ENCODE measurements at places on chromosomes 7 and 10.

DNA sequence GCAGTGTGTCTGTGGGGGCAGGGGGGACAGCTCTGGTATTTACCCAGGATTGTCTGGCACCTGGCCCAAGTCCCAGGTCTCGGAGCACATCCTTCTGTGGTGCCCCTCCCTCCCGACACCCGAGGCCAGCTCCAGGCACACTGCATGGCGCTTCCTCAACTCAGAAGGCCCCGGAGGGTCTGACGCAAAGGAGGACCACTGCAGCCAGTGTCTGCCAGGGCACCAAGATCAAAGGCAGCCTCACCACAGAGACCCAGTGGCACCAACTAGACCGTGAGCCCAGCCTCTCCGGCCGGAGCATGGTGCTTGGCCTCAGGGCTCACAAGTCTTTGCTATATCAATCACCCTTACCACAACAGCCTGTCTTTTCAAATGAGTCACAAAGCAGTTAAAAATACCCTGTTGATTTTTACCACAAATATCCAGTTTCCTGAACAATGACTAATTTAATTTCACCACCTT is 99.3 kb upstream of the DDC start:
- DNase-seq: peak; percentile 100

DNA sequence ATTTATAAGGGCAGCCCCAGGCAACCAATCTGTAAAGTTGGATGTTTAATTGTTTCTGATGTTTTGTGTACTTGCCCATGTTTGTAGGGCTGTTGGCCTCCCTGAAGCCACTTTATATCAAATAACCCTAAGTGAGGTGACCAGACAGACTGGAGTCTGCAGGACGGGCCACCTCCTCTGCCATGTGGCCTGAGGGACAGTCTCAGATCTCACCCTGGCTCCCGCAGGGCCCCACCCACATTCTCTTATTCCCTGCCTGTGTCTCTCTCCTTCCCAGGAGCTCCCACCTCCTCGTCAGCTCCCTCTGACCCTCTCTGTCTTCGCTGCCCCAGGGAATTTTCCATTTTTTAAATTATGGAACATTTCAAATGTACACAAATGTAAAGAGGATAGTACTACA is 9.5 kb upstream of the C10orf71 start:
- no peak for DNase-seq

DNA sequence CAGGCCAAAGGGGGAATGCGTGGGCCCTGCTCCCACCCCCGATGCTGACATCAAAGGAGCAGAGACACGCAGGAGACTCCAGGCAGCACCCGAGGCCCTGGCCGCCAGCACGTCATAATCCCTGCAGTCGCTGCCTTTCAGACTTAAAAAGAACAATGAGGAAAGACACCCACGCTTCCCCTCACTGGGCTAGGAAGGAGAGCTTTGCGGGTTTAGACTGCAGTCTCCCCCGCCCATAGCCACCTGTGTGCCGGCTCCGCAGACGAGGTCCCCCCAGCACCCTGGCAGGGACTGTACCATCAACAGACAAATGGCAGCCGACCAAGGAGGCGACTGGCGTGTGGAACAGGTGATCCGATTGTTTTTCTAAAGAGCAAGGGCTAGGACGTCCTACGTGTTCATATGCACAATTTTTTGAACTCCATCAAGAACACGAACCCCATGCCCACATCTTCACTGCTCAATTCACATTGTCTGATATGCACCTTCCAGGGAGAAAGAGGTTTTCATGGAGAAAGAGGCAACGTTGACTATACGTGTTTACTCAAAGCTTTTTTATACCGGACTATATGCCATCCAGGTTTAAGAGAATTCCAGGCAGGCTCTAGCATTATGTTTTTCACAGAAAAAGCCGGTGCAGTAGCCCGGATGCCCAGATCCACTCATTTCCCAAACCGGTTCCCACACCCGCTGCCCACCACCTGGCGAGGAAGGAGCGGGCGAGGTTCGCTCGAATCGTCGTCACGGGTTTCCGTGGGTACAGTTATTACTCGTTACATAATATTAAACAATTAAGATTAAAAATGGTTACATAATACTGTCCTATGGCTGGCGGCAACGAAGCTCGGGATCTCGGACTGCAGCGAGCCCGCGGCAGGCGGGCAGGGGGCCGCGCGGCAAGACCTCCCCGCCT is 1.1 kb downstream of the GRB10 start:
- DNase-seq: no peak

- no peak for DNase-seq
Observed at GRCh38 chr10:78620985-78621799, 447.6 kb upstream of the ZMIZ1 start.

GRCh38 chr10:71216751-71217265 is 4.4 kb downstream of the UNC5B start:
- DNase-seq: peak; percentile 32

DNA sequence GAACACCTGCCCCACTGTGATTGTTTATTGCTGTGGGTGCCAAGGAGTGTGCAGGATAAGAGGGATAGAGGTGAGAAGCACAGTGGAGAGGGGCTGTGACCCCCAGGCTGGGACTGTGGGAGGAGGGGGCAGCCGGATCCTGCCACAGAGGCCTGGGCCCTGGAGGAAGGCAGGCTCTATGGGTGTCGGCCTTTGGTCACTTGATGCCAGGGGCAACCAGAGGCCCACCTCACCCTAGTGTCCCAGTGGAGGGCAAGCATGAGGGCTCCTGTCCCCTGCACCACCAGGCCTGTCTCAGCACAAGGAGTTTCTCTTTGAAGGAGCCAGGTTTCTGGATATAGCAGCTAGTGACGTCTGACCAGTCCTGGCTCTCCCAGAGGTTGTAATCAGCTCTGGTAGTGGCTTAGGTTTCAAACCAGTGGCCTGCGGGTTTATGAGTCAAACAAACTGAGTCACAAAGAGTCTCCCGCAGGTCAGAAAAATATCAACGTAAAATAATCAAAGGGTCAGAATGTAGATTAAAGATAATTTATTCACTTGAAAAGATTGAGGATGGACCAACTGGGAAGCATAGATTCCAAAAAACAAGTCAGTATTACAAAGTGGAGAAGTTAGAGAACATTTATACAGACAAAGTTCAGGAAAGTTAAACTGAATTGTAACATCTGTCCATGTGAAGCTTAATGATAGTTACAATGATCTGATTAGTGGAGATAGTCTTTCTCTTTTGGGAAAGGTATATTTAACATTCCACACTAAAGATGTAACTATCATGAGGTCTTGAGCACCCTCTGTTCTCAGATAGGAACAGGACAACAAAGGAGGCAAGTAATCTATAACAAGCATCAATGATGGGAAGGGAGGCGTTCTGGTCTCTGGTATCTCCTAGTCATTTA is 37.2 kb upstream of the ZNF488 start:
- peak; percentile 90 for DNase-seq

DNA sequence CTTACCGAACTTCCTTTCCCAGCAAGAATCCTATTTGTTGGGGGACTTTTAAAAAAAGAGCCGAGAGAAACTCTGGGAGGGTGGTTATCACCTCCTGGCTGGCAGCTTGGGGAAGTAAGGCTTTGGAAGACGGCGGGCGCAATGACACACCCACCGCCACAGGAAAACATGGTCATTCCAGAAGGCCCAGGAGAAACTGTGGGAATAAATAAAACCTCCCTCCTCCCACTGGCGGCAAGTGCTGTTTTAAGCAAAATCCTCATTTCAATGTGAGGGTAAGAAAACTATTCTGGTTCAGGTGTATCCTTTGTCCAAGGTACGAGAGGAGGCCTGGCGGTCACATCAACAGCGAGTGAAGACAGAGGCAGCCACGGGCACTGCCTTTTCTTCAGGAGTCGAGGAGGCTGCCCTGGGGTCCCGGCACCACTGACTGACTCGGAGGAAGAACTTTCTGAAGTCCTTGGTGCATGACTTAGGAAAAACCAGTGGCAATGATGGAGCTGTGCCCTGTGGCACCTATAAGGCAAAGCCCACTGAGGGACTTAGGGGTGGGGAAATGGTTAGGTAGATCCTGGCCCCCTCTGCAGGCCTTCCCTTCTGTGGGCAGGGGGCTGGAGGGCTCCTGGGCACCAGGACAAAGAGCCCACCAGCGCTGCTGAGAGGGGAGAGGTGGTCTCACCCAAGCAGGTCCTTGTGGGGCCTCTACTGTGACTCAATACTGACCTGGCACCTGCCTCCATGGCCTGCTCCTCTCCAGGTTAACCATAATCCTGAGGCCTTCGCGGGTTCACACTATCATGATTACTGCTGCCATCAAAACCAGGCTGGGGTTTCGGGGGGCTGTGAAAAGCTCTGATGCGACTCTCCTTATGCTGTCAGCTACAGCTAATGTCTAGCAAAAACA is 21.4 kb downstream of the DNAJB12 start:
- DNase-seq: no peak

- peak; percentile 74 for DNase-seq
Observed at GRCh38 chr10:91587710-91588638, 44.9 kb downstream of the PPP1R3C start.

GRCh38 chr10:89163265-89163995 is 43.7 kb downstream of the CH25H start:
- no peak for DNase-seq
